Activated naive CD8-positive, alpha-beta T cell treated with anti-CD3 and anti-CD28 coated beads, Interleukin-2, amount 10 ng/mL, durations not matched to agents 7 days and 5 days (primary cell): ENCODE measurements at places on chromosomes 1 and 21. TPM values are rescaled to one million over a fixed set of nuclear protein-coding genes. Genes with fewer than 3 reads are reported as not detected.

Gene KCNA3
- total RNA-seq, result 74.0 TPM

DNA sequence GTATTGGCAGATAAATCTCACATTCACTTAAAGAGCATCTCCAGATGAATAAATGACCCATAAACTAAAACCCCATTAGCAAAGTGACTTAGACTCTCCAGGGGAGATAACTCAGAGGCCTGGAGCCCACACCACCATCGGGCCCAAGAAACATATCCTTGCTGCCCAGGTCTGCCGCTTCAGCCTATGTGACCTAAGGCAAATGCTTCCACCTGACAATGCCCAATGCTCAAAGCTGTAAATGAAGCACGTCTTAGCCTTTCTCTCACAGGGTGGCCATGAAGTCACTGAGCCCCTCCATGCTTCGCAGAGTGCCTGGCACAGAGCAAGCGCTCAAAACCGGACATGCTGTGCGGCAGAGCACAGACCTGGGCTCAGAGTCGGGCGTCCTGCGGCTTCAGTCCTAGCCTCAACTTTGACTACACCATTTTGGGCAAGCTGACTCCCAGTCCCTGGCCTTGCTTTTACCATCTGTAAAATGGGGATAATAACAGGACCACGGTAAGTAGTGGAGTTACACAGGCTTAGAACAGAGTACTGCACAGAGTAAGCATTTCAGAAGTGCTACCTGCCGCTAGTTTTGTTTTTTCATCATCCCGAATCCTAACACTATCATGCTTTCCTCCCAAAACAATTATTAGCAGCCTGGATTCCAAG lies 23.7 kb downstream of the NOL9 start:
- no peak for DNase-seq

- no peak for DNase-seq
These were observed 21.3 kb downstream of the SOAT1 start for GRCh38 chr1:179314928-179315327.

DNA sequence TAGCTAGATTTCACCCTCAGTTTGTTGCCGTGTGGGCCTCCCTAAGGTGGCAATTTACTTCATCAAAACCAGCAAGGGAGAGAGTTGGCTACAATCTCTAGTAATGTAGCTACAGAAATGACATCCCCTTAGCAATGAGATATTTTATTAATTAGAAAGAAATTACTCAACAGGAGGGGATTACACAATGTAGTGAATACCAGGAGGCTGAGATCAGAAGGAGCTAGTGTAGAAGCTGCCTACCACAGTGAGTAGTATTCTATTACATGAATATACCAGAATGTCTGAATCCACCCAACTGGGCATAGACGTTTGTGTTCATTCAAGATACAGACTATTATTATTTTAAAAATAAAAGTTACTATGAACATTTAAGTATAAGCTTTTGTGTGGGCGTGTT lies 868.2 kb upstream of the CXADR start:
- DNase-seq, result no peak

DNA sequence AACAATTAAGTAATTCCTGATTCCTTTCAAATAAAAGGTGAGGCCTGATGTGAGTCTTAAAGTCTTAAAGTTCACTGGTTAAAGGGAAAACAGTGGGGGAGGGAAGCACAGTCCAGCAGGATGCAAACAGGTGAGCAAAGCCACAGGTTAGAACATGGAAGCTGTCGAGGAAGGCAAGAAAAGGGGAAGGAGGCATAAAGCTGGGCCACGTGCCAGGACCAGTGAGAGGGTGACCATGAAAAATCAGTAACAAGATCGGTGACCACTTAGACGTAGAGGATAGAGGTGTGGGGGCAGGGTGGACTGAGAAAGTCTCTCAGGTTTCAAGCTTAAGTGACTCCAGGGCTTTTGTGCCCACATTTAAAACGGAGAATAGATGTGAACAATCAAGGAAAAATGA lies 231.3 kb downstream of the SETD4 start:
- no peak for DNase-seq
